Spinal cord (tissue), 10 donors: ENCODE measurements at places on chromosomes 7 and 10.

DNA sequence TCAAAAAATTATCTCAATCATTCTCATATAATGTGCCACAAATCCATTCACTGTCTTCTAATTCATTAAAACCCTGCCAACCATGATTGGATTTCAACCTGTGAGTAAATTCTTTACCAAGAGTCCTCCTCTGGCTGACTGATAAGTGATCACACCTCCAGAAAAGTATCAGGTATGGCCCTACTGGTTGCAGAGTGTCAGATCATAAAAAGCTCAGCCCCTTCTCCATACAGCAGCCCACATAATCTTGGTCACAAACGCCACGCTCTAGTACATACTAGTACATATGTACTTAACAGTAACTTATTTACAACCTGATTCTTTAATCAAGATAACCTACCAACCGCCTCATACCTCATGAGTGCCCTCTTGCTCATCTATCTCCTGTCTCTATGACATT is 26.1 kb downstream of the UBE2H start:
- DNase-seq = no peak

- DNase-seq = peak; percentile 89
Measured at GRCh38 chr10:21099291-21100062, 202.4 kb upstream of the NEBL start.

DNA sequence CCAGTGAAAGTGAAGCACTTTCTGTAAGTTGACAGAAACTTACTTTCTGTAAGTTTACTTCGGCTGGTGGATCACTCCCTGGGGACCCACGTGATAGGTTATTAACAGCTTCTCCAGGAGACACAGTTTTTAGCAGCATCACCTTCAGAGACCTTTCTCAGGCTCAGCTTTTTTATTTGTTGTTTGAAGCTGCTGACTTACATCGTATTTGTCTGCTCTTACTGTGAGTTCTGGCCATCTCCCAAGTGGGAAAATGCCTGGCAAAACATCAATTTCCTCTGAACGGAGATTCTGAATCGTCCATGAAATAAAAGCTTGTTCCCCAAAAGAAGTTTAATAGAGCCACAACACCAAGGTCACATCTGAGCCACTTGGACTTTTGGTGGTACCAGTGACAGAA is 178.7 kb upstream of the PODXL start:
- DNase-seq = no peak

DNA sequence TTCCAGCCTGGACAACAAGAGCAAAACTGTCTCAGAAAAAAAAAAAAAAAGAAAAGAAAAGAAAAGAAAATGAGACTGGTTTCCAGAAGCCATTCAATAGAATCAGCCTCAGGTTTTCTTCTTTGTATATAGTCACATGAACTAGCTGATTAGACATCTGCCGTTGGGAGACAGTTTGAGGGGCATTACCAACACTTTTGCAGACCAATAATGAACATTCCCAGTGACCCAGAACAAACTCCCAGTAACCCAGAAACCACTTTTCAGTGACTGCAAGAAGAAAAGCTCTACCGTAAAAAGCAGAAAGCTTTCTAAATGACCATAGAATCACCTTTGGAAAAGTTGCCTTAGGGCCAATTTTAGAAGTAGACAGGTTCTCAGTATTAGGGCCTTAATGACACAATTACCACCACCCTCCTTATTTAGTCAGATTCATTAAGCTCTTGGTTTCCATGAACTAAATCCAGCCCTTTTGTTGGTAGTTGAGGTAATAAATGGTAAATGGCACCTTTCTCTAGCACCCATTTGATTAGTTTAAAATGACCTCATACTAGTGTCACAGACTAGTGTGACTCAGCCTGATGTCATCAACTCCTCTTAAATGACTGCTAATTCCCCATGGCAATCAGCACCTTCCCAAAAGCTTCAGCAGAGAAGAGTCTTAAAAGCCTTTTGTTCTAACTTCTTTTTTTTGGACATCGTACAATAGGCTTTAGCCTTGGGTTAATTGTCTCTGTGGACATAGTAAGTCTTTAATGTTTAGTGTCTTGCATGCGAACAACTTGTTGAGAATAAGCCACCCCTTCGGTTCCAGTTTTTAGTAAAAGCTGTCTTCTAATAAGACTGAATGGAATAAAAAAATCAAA is 33.6 kb upstream of the XRCC2 start:
- peak; percentile 26 for DNase-seq

- DNase-seq = no peak
Measured at GRCh38 chr10:104678658-104679057, 37.6 kb downstream of the SORCS3 start.

- DNase-seq = no peak
Measured at GRCh38 chr10:123297175-123297574, 143.0 kb downstream of the BUB3 start.

- DNase-seq = no peak
Measured at GRCh38 chr10:78451592-78451991, 417.9 kb downstream of the RPS24 start.

GRCh38 chr10:34702093-34702937 is 112.8 kb downstream of the PARD3 start:
- DNase-seq = no peak

DNA sequence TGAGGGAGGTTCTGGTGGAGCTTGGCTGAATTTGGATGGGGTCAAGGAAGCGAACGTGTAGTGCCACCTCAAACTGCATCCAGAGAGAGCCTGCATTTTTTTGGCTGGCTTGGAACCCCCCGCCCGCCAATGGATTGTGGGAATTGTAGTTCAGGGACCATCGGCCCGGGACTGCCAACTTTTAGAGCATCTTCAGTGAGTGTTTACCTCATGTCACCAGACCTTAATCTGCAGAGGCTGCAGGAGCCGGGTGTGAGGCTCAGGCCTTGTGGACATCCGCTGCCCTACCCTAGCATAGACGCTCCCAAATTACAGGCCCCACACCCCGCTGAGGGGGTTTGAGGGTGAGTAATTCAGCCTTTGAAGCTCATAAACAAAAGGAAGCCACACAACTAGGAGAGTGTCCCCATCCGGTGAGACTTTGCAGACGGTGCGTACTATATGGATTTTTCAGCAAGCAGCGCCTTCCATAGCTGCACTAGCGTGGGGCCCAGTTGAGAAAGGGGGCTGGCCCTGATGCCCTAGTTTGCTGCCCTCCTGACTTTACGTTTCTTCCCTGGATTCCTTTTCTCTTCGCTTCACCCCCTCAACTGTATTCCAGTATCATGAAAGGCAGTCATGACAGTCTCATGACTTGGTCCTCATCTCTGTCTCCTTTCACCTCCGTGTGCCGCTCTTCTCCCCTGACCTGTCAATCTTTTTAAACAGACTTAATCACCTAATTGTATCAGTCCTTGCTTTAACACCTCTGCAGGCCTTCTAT is 717 bp downstream of the CNPY4 start:
- DNase-seq = no peak

- DNase-seq = no peak
Measured at GRCh38 chr7:92988051-92988450, 129.7 kb downstream of the SAMD9 start.

DNA sequence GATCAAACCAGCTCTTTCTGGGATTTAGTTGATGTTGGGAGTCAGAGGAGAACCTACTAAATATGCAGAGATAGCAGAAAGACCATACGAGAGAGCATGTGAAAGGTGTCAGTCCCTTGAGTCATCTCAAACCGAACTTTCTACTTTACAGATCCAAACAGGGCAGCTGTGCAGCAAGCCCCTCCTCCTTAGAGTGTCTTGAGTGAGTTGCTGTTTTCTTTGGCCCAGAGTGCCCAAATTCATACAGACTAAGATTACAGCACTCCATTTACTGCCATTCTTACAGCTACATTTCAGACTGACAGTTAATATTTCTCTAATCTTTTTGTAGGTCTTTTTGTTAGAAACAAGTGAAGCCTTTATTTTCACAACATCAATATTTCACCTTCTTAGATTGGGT is 53.4 kb downstream of the NRCAM start:
- no peak for DNase-seq

DNA sequence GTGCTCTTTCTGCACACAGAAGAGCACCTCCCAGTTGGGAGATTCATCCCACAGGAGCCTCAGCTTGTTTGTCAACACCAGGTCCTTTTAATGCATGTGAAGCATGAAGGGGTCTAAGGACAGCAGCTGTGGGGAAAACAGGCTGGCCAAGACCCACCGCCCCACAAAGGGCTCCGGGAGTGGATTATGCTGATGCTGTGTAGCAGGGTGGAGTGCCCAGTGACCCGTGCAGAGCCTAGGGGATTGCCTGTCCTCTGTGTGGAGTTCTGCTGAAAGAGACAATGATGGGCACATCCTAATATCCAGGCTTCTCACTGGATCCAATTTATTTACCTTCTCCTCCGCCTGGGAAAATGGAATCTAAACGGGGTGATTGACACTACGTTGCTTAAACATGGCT is 74.0 kb downstream of the PIP4K2A start:
- no peak for DNase-seq

DNA sequence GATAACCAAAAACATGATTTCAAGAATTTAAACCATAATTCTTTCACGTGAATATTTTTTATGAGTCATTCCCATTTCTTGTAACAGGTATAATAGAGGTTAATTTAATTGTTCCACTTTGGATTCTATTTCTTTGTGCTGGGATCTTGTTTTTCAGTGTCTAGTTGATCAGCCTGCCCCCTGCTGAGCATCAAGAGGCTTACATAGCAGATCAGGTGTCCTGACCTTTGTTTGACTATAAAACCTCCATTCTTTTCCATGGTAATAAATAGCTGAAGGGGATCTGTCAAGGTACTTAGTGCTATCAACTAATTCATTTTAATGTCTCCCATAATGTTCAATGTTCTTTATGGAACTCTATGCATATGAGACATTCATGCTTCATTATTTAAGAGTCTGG is 4.9 kb downstream of the COL17A1 start:
- DNase-seq = peak; percentile 42

DNA sequence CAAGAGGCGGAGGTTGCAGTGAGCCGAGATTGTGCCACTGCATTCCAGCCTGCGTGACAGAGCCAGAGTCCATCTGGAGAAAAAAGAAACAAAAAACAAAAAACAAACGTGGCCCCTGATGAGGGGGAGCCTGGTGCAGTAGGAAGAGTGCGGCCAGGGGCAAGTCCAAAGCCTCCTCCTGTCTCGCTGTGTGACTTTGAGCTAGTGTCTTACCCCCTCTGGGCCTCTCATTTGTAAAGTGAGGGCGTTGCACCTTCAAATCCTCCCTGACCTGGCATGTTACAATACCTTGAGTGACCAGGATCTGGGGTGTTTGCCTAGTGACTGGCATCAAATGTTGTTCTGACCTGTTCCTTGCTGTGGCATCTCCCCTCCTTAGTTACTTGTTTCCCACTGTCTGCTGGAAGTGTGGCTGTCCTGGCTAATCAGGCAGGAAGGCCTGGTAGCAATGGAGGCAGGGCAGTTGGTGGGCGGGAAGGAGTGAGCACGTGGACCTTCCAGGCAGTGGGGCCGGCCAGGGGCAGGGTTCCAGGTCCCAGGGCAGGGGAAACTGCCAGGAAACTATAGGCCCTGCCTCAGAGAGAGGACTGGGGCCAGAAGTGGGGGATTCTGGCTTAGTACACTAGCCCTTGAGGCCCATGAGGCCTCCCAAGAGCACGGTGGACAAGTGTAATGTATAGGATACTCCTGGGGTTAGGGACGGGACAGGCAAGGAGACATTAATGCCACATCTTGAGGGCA is 24.5 kb upstream of the GOLGA7B start:
- no peak for DNase-seq

DNA sequence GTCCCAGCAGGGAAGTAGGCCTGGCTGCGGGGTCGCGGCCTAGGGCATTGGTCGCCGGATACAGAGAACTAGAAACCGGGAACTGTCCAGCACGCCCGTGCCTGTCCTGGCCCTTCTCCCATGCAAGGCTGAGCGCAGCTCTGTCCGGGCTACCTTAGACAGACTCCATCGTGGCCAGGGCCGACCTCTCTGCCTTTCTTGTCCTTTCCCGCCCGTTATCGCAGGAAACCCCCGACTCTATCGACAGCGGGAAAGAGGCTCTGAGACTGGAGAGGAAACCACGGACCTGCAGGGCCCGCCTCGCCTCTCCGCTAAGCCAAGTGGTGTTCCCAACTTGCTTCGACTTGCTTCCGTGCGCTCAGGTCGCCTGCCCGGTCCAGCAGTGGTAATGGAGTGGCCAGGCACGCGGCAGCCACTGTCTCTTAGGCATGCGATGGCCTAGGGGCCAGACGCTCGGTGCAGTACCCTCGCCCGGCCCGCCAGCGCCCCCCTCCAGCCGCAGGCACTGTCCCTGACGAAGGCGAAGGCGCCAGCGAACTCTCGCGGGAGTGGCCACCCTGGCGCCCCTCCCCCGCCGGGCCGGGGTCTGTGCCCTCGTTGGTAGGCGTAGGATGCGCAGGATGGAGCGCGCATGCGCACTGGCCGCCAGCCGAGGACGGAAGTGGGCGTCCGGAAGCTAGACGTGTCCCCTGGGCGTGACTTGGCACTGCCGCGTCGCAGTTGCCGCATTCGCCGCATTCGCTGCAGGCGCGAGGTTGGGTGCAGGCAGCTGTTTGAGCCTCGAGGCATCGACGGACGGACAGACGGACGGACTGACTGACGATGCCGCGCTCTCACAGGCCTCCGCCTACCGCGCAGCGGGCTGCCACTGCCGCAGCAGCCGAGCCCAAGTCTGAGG is 54.4 kb downstream of the MCMBP start:
- peak; percentile 97 for DNase-seq

GRCh38 chr7:111238886-111239285 is 148.0 kb downstream of the LRRN3 start:
- DNase-seq = peak; percentile 23

- no peak for DNase-seq
Measured at GRCh38 chr10:82575318-82575717, 700.3 kb downstream of the NRG3 start.

GRCh38 chr10:17918187-17918903 is 33.4 kb upstream of the SLC39A12 start:
- DNase-seq = no peak

- peak; percentile 98 for DNase-seq
Measured at GRCh38 chr7:27110186-27111031, 7.9 kb upstream of the HOXA2 start.

GRCh38 chr7:99837649-99838361 is 10.0 kb downstream of the CYP3A43 start:
- no peak for DNase-seq

DNA sequence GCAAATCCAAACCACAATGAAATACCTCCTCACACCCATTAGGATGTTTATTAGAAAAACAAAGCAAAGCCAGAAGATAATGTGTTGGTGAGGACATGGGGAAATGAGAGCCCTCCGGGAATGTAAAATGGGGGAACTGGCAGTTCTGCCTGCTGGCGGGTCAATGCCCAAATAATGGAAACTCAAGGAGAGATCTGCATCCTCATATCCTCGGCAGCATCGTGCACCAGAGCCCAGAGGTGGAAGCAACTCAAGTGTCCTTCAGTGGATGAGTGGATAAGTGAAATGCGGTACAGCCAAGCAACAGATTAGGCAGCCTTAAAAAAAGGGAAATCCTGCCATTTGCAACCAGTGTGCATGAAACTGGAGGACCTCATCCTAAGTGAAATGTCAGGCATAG is 325.2 kb downstream of the WDR37 start:
- DNase-seq = no peak

DNA sequence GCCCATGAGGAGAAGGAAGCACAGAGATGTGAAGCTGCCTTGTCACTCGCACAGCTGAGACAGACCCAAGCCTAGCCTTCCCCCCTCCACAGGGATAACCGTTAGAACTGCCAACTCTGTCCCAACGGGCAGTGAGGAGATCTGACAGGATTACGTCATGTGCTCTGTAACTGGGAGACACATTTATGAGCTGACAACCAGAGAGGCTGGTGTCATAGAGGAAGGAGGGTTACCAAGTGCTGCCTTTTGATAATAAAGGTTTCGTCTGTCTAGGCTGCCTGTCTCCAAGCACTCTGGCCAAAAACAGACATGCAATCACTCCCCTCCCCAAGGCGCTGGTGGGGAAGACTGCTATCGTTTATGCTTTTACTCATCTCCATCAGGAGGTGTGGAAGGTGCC is 165.9 kb downstream of the PLXNA4 start:
- DNase-seq = no peak
